ENCODE measurements at places on chromosomes 16 and 17.
A peak's percentile ranks its signal among the peaks of the same experiment; 100 is the strongest.

DNA sequence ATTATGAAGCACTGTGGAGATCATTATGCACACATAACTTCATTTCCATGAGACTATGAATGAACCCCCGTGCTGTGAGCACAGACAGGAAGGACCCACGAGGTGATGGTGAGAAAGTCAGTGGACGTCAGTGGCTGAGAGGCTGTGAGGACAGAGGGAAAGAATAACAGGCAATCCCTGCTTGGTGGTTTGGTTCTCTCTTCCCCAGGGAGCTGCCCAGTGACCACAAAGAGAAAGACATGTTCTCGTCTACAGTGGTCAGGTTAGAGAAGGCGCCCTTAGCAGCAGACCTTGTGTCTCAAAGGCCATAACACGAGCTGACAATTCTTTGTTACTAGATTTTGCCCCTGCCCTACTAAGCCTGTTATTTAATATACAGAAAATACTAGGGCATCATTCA is 609.2 kb downstream of the TOX3 start:
- DNase-seq = no peak

DNA sequence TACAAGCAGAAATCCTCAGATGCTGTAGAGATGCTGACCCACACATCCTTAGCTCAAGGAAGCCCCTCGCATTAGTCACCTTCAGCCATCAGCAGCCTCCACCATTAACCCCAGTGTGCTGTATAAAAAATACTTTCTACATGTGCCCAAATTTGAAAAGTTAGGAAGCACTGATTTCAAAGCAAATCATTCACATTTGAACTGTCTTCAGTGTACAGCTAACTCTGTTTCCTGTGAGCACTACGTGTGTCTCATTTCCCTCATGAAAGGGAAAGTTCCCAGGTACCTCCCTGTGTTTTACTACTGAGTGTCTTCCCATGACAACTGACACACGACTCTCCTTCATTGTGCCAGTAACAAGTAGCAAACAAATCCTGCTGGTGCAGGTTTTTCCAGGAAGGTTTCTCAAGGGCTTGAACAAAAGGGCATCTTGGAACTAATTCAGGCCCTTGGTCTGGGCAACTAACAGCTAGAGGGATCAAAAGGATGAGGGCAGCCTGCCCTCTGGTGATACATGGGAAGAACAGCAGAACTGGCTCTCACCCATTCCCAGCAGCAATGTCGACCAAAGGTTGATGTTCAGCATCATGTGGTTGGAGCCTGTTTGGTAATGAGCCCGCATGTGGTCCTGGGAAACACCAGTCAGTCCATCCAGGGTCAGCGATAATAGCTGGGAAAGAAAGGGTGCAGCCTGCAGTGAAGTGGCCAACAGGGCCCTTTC is 4.0 kb downstream of the SLC35B1 start:
- DNase-seq = no peak

- no peak for DNase-seq
These were observed 152.5 kb downstream of the BANP start for GRCh38 chr16:88103581-88104188.

DNA sequence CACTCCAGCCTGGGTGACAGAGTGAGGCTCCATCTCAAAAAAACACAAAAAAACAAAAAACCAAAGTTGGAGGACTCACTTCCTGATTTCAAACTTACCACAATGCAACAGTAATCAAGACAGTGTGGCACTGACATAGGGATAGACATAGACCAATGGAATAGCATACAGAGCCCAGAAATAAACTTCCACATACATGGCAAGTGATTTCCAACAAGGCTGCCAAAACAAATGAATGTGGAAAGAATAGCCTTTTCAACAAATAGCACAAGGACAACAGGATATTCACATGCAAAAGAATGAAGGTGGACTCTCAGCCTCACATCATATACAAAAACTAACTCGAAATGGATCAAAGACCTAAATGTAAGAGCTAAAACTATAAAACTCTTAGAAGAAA is 36.8 kb upstream of the RASD1 start:
- no peak for DNase-seq

- DNase-seq = no peak
These were observed at the start of gene MLLT6 for GRCh38 chr17:38704606-38705522. MLLT6 (plus strand) TSS chr17:38705273; CDS start chr17:38705633, 360 bp downstream.

- no peak for DNase-seq
These were observed 6.5 kb upstream of the NPIPB7 start for GRCh38 chr16:28478506-28479180.

- no peak for DNase-seq
These were observed 72.0 kb upstream of the ZNF750 start for GRCh38 chr17:82911822-82912221.

GRCh38 chr16:85535352-85536072 is 77.6 kb upstream of the GSE1 start:
- DNase-seq = no peak

- DNase-seq = no peak
These were observed 353.5 kb downstream of the TMEM114 start for GRCh38 chr16:8236816-8237215.

GRCh38 chr17:31394544-31394943 is 3.1 kb downstream of the RAB11FIP4 start:
- DNase-seq = no peak

DNA sequence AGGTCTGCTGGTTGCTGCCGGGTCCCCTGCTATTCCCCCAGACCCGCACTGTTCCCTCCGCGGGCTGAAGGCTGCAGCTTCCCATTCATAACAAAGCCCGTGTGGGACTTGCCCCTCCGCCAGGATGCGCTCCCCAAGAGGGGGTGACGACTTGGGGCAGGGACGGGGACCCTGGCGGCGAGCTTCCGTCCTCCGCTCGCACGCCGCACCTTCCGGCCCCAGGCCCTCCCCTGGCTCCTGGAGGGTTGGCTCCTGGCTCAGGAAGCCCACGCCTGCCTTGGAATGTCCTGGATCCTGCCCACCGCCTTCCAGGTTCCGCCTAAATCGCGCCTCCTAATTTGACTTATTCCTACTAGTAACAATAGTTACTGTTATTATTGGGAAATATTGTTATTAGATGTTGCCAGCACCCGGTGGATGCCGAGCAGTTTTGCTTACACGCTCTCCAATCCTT is 1.1 kb upstream of the TFAP4 start:
- no peak for DNase-seq

DNA sequence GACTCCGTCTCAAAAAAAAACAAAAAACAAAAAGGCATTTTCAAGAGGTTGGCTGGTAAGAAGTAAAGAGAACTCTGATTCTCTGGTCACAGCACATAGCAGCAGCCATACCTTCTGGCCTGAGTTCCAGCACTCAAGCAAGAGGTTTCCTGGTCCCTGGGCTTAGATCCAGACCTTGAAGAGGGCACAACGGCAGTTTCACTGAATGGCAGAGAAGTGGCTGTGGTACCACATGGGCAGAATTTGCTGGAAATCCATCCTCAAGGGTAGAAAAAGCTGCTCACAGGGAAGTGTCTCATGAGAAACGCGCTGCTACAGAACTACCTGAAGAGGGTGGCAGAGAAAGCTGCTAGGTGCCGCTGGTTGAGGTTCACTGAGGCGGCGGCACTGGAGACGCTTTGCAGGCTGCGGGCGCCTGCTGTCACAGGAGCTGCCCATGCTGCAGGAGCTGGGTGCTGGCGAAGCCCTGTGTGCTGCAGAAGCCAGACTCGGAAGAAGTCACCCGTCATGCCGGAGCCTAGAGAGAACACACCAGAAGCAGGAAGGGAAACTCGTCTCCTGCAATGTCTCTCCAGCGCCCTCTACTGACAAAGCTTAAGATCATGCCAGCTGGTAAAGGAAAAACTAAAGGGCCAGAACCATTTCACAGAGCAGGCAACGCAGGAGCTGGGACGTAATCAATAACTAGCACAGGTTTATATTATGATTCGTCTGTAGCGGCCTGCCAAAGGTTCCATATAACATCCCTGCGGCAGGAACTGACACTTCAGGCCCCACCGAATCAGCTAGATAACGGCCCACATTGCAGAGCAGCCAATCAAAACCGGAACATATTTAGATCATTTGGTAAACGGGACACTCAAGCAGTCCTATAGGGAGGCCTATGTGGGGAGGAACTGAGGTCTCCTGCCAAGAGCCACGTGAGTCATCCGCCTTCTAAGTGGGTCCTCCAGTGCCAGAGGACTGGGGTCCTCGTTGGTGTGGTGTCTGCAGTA is 5.4 kb upstream of the ZNF213 start:
- DNase-seq = peak; percentile 64

- no peak for DNase-seq
These were observed 51.2 kb upstream of the TOB1 start for GRCh38 chr17:50917418-50917743.

DNA sequence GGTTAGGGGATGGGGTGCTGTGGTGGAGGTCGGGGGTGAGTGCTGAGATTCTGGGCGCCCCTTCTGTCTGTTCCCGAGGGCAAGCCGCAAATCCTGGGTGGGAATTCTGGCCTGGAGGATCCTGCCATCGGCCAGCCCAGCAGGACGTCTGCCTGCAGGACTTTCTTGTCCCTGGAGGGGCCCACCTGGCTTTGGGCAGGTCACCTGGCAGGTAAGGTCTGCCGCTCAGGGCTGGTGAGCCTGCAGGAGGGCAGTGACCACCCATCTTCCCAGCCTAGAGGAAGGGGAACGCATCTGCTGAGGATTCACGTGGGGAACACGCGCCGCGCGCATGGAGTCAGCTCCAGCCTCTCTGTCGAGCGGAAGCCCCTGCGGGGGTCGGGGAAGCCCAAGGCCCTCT is 5.4 kb downstream of the RNF222 start:
- no peak for DNase-seq

- DNase-seq = no peak
These were observed 39.0 kb downstream of the HLF start for GRCh38 chr17:55303701-55304145.

- no peak for DNase-seq
These were observed 547.9 kb downstream of the CDH13 start for GRCh38 chr16:83174671-83175070.

GRCh38 chr17:43365356-43365755 is 33.4 kb upstream of the ARL4D start:
- DNase-seq = no peak

DNA sequence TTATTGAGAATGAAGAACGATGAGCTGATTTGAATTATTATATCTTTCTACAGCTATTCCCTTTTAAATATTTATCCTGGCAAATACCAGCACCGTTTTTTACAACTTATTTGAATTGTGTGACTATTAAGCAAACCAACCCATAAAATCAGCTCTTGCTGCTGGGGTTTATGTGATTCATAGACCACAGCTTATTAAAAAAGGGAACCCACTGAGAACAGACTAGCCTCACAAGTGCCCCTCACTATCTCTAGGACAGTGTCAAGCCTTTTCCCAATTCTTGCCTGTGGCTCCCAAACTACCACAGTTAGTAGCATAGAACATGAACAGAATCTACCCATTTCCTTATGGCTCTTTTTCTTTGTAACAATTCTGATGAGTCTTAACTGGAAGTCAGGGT is 6.1 kb upstream of the LIG3 start:
- no peak for DNase-seq

DNA sequence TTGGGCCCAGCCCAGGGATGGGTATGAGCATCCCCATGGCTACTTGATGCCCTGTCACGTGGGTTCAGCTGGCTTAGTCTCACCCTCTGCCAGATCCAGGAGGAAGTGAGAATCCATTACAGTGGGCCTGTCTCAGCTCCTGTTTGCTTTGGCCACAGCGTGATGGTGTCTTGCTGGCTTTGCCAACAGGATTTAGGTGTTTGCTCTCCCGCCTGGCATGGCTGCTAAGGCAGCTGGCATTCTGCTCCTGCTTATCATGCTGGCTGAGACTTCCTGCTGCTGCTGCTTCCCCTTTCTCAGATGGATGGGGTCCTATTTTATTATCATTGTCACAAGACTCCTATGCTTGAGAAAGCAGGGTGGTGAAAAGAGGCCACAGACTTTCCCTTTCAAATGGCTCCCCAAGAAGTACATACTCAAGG is 28.3 kb upstream of the HOXB13 start:
- DNase-seq = no peak

DNA sequence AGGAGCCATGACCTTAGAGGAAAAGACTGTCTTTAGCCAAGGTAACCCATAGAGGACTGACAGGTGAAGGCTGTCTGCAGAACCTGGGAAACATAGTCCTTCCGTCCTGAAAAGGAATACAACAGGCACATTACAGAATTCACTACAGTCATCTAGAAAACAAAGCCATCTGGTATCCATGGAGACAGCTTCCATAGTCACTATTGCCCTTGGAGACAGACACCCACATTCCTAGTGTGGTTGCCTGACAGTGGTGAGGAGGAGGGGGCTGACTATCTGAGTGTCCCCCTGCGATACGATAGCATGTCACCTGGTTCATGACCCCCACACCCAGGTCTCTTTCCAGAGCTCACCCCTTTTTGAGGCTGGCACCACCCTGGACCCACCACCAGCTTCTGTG is 254.7 kb downstream of the CDH13 start:
- no peak for DNase-seq

GRCh38 chr17:18184143-18185031 is 759 bp downstream of the ALKBH5 start:
- no peak for DNase-seq

DNA sequence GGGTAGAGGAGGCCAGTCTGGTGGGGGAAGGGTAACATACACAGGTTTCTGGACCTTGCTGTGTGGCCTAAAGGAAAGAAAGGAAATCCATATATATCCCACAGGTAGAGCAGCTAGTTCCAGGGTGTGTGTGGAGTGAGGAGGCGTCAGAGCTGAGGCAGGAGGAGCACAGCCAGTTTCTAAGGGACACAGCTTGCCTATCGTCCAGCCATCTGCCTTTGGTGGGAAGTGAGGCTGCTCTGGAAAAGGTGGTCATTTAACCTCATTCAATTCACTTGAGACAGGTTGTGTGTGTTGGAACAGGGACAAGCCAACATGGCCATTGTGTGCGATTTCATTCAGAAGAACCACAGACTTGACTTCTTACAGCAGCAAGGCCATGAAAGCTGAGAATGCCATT is 36.9 kb upstream of the ERN1 start:
- no peak for DNase-seq

DNA sequence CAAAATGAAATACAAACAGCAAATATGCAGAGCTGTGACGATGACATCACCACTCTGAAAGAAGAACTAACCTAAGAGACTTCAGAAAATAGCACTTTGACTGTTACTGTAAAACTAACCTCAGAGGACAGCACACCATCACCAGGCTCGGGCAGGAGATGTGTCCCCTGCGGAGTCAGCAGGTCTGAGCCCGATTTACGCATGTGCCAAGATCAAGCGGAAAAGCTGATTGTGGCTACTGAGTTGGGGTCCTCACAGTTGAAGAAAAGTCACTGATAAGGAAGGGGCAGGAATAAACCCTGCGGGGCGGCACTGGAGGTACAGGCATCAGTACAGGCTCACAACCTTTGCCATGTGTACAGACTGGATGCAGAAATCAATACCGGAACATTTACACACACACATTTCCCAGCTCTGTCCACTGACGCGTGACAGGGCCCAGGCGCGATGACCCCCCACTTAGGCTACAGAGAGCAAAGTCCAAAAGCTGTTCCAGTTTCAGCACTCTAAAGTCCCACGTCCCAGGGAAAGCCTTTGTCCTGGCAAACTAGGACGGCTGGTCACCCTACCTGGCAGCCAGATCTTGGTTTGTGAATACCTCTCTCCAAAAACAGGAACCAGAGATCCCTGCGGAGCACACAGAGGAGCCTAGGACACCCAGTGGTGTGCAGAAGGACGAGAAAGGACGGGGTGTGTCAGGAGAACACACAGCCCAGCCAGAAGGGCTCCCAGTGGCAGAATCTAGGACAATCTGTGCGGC is 21.5 kb downstream of the TRAP1 start:
- DNase-seq = no peak
